Activated CD4-positive, CD25-positive, alpha-beta regulatory T cell treated with anti-CD3 and anti-CD28 coated beads, Interleukin-2, amount 50 U/mL, for 24 hours (primary cell): ENCODE measurements at places on chromosomes 6 and 20.

DNA sequence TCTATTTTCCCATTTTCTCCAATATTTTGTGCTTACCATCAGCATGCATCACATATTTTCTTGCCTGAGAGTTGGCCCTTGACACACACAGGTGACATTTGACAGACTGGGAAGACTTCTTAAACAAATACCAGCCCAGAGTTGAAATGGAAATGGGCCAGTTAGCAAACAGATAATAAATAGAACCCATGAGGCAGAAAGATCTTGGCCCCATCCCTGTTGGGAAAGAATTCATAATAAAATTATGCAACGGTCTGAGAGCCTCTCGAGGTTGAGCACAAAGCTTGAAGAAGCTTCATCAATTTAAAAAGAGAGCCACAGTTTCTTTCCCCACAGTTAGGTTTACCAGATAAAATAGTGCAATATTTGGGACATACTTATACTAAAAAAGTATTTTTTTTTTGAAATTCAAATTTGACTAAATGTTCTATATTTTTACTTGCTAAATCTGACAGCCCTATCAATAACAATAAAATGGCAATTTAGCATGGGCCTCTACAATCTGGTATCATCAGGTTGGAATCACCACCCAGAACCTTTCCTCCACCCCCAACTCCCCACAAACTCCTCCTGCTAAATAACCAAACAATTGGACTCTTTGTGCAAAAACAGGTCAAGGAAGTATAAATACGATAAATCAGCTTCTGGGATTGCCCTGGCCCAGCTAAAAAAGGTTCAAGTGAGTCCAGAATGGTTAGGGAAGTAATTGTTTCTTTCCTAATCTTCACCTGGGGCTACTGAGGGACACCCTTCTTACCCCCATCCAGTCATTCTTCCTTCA is 129.8 kb downstream of the CD164 start:
- no peak for ATAC-seq

DNA sequence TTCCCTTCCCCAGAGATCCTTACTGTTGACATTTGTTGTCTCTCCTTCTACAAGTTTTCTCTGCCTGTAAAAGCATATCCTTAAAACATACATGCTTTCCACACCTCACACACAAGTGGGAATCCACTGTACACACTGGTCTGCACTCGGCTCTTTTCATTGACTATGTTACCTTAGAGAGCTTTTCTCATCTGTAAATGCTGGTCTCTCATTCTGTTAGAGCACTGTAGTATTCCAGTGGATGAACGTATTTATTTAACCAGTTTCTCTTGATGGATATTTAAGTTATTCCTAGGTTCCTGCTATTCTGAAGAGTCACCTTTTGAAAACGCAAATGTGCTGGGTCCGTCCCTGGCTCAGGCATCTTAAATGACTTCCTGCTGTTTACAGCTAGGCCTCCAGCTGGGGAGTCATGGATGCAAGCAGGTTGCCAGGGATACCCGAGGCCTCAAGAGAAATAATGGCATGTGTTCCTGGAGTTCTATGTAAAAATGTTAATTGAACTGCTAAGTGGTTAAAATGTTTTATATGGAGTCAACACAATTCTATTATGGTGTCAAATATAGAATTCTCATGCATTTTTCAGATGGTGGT is 61.1 kb upstream of the TGM3 start:
- ATAC-seq, result no peak

DNA sequence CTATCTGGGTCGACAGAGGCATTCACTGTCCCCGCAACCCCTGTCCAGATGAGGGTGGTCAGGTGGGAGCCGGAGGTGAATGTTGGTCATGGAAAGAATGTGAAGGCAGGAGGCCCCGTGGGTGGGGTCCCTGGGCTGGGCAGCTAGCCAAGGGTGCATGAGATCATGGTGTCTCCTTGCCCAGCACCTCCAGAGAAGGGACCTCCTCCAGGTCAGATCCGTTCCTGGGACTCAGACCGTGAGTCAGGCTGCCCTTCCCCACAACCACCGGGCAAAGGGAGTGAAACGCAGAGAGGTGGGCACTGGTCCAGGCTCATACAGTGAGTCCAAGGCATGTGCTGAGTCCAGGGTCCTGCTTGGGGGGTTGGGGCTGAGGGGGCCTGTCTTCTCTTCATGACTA is 3.5 kb downstream of the FOXS1 start:
- no peak for ATAC-seq

DNA sequence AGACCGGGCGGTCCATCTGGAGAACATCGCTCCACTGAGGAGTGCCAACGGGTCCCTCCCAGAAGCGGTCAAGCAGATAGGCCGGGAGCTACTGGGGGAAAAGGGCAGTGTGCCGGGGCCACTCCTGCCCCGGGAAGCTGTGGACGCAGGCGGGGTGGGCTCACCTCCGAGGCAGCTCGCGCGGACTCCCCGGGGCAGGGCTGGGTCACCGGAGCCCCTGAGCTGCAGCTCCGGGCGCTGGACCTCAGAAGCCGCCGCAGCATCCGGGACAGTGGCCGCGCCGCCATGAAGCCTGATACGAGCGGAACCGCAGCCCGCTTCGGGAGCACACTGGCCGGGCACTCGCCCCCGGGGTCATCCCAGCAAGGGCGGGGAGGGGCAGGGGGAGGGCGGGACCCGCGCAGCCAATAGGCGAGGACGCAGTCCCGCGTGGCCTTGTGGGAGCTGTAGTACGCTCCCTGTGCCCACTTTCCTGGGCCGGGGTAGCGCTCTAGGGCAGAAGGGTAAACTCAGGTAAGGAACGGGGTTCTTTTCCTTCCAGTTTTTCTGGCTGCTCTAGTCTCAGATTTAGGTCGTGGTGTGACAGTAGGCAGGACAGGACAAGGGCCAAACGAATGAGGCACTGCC is at the start of gene MOCS1:
Gene MOCS1, minus strand, starts transcription at position 332 of the 627 bp plus-strand sequence. Its CDS starts 45 bp downstream, at position 287.
- ATAC-seq, result peak; percentile 40

DNA sequence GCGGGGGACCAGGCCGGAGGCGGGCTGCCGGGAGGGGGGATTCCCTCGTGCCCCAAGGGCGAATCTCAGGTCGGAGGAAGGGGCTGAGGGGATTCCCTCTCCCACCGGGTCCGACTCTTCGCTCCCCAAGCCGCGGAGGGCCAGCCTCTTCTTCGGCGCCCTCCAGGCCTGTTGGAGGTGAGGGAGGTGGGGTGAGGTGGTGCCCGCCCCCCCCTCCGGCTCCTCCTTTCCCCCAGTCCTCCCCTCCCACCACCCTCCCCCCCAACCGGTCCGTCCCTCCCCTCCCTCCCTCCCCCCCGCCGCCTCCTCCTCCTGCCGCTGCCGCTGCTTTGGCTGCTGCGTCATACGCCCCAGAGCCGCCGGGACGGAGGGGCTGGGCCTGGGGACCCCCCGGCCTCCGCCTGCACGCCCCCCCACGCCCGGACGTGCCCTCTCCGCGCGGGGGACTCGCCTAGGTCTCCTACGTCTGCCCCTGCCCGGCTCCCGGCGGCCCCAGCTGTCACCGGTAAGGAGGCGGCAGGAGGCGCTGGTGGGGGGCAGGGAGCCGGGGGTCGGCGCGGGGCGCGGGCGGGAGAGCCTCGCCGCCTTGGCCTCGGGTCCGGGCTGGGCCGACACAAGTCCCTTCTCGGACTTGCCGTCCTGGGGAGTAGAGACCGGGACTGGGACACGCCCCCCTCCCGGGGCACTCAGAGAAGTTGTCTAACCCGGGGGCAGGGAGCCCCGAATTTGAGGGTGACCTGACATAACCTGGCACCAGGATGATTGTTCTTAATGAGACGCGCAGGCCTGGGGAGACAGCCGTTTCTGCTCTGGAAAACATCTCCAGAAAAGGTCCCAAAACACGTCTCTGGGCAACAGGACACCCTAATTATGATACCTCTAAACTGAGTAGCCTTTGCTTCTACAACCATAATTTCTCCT is at the start of gene PHF1:
Gene PHF1, plus strand, starts transcription at position 304 of the 921 bp plus-strand sequence. CDS start 1,250 bp downstream, outside the sequence.
- peak; percentile 46 for ATAC-seq

GRCh38 chr6:20706939-20707485 is 172.8 kb downstream of the CDKAL1 start:
- ATAC-seq, result no peak

GRCh38 chr6:7909323-7910276 is 988 bp downstream of the TXNDC5 start:
- peak; percentile 52 for ATAC-seq

GRCh38 chr20:10621149-10621548 is 52.6 kb downstream of the JAG1 start:
- no peak for ATAC-seq

- peak; percentile 21 for ATAC-seq
These were observed 237.1 kb downstream of the ANKRD60 start for GRCh38 chr20:57991211-57991881.

DNA sequence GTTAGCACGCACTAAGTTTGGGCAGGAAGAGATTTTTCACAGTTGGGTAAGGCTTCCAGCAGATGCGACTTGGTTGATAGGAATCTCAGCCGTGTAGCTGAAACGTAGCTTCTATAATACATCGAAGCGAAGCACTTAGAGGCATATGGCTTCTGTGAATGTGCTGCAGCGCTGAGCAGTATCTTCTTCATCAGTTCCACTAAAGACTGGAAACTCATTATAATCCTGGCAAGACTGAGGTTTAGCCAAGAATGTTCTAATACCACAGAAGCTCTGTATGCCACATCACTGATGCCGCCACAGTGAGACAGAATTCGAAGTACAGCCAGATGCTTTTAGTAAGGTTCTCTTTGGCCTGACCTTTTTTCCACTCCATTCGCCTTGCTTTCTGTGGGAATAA is 680.2 kb upstream of the AGPAT4 start:
- ATAC-seq, result no peak

DNA sequence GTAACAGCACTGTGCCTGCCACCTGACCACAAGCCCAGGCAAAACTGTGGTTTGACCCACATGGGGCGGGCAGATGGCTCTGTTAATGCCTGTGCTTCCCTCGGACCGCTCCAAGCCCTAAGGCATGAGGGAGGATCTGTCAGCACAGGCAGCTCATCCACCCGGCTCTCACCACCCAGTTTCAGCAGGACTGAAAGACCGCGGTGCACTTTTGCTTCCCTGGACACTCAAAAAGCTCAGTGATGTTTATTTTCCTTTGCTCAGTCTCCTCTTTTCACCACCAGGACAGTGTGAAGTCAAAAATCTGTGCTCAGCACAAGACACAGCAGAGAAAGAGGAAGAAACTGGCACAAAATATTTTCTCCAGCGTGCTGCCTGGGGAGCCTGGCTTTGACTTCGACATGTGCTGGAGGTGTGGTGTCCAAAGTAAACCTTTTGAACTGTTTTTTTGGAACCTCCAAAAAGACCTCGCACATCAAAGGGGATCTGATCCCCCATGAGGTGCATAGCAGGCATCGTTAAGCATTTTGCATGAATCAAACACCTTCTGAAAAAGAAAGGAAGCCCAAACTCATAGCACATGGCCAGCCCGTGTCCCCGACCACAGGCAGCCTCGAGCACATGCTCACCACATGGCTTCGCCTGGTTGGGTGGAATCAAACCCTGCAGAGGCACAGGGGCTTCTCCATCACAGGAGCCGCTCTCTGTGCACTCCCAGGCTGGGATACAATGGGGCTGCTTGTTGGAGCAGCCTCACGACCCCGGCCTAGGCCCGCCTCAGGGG is 441.7 kb upstream of the JARID2 start:
- no peak for ATAC-seq

DNA sequence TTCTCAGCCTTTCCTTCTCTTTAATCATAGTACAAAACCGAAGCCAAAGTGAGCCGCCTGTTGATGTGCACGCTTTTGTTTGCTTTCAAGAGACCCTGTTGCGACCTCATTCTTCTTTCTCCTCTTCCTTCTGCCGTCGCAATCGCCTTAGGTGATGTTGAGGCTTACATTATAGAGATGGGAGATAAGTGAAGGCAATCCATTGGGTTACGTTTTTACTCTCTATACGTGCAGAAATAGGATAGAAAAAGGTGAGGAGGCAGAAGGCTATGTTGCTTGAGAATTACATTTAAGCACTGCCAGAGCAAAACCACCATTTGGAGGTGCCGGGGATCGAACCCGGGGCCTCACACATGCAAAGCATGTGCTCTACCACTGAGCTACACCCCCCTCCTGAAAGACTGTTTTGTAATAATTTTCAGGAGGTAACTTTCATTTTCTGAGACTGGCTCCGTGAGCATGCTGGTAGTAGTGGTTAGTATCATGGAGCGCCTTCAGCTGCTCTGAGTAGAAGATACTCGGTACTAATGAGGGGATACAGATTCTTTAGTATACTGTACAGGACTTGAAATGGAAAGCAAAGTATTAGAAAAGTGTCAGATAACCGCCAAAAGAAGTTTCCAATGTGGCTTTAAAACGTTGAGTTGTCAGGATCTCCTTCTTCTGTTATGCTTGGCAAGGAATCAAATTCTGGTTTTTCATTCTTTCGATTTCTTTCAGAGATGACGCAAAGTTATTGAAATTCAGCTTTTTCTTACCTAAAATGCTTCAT is 165.6 kb downstream of the TRIM27 start:
- no peak for ATAC-seq
